ENCODE measurements at places on chromosomes 4 and X.
A peak's percentile ranks its signal among the peaks of the same experiment; 100 is the strongest.

GRCh38 chr4:105934386-105934785, 39.1 kb downstream of the NPNT start:
- no peak for DNase-seq

GRCh38 chr4:61254406-61254805, 54.3 kb downstream of the ADGRL3 start:
- no peak for DNase-seq

GRCh38 chrX:39814391-39814790, 283.4 kb downstream of the BCOR start:
- peak; percentile 64 for DNase-seq

- no peak for DNase-seq
These were observed 618.2 kb upstream of the FRG1 start for GRCh38 chr4:189322426-189322825.

GRCh38 chrX:2714551-2714950, 23.5 kb downstream of the CD99 start:
- no peak for DNase-seq
